ENCODE measurements at places on chromosomes 5 and 9.

DNA sequence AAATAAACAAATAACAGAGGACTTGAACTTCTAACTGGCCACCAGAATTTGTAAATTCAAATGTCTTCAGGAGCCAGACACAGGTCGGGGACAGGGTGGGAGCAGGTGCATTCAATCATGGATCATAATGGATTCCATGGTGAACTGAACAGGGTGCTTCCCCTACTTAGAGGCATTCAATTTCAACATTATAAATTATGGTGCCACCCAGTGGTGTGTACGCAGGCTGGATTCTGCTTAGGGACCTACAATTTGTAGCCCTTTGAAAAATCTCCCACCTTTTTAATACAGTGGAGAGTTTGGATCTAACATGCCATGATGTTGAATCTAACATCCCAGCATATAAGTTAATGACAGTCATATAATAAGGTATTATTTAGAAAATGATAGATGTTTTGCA lies 22.3 kb downstream of the KLF9 start:
- DNase-seq = no peak

DNA sequence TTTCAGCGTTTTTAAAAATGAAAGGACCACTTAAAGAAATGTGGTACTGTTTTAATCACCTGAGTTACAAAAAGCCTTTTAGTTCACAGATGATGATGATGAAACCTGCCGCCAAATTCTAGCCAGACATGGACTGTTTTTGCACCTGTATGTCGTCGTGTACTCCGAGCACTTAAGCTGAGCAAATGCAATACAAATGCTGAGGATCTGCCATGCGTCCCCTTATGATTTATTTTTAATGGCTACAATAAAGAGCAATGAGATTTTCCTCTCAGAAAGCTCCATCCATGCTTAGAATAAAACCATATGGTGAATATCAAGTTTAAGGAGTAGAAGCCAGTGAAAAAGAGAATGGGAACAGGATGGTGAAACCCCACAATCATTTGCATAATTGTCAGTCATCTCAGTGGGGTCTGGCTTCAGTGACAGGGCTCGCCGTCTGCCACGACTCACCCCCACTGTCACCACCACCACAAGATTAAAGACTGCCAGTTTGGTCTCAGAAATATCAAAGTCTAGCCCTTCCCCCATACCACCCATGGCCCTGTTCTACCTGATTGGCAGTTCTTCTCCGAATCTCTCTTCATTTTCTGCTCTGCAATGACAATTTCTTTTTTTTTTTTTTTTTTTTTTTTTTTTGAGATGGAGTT lies 159.9 kb downstream of the GOLPH3 start:
- DNase-seq = no peak

DNA sequence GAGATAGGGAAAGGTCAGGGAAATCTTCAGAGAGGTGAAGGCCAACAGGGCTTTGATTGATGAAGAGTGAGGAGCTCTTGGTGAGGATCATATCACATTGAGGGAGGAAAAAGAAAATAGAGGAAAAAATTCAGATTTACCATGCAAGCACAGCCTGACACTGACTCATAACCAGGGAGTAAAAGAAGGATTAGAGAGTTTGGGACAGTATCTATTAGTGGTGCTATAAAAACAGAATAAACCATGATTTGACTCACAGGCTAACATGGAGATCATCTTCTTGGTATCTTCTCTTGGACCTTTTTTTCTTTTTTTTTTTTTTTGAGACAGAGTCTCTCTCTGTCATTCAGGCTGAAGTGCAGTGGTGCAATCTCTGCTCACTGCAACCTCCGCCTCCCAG lies 44.4 kb downstream of the MUSK start:
- DNase-seq = no peak

DNA sequence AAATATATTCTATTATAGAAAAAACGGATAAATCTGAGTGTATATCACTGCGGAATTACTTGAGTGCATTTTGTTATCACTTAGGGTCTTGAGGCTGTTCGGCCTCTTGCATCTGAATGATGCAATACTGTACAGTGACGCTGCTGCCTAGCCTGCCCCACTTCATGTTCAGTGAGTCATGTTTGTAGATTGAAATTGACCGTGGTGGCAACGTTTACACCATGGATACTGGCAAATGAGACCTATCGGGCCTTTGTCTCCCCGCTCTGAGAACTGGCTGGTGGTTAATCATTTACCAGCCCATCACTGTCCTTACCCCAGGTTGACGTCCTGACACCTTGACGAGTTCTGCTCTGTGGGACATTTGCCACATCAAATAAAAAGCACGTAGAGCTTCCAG lies 510.1 kb upstream of the ADAMTS16 start:
- no peak for DNase-seq

DNA sequence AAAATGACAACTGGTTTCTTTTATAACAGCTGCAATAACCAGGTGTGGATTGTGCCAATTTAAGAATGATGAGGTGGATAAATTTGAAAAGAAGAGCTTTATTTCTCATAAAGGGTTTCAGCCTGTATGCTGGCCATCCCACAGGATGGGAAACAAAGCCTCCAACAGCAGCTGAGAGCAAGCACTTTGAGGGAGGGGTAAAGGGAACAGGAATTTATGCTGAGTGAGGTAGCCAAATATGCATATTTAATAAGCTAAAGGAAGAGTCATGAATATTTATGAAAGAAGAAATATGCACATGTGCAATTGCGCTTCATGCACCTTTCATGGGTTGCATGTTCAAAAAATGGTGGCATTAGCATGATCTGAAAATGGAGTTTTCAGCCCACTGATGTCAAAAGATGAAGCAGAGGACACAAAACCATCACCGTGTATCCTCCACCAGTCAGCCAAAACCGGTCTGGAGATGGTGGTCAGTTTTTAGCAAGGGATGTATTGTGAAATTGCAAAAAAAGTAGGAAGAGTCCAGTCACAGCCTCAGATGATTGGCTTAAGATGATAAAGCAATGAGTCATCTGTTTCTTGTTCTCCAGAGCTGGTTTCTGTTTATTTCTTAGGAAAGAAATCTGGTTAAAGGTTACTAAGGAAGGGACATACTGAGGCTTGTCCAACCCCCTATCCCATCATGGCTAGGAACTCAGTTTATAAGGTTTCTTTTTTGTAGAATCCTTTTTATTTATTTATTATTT lies 47.9 kb downstream of the DEPDC1B start:
- DNase-seq = no peak

DNA sequence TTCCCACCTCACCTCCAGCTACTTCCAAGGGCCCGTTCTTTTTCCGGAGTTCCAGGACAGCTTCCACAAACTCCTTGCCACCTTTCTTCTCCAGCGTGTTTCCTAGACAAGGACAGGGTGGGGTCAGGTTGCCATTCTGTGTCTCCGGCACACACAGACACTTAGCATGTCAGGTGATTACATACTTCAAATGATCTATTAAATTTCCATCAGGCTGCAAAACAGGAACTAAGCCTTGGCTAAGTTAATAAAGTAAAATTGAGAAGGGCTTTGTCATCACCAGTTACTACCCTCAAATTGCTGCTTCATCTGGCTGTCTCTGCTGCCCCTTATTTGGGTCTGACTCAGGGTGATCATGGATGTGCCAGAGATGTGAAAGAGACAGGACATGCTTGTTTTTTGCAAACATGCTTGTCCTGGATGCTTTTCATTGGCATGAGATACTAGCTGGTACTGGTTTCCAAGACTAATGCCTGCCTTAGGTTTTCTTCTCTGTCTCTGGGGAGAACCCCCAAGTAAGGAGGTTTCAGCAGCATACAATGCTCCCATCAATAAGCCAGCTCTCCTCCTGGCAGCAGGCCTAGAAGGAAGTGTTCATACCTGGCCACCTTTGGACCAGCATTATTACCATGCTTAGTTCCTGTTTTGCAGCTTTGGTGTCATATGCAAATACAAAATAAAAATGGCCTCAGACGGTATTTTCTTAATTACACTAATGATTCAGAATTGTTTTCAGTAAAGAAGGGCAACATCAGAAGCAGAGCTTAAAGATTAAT lies 52.9 kb downstream of the MACROH2A1 start:
- DNase-seq = no peak

DNA sequence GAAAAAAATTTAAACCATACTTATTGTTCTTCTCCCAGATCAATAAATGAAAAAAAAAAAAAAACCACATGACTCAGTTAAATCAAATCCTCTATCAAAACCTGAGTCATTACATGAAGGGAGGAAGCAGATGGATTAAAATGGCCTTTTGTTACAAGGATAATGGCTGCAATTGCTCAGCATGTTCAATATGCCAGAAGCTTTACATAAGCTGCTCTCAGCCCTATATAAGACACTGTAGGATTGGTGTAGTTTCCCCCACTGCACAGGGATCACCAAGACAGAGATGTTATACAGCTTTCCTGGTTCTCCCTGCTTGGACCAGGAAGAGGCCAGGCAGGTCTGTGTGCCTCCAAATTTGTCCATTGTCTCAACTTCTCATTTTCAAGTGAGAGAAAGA lies 101.6 kb upstream of the MAP1B start:
- no peak for DNase-seq

- DNase-seq = no peak
Measured at GRCh38 chr5:173785400-173785799, 102.7 kb upstream of the CPEB4 start.

DNA sequence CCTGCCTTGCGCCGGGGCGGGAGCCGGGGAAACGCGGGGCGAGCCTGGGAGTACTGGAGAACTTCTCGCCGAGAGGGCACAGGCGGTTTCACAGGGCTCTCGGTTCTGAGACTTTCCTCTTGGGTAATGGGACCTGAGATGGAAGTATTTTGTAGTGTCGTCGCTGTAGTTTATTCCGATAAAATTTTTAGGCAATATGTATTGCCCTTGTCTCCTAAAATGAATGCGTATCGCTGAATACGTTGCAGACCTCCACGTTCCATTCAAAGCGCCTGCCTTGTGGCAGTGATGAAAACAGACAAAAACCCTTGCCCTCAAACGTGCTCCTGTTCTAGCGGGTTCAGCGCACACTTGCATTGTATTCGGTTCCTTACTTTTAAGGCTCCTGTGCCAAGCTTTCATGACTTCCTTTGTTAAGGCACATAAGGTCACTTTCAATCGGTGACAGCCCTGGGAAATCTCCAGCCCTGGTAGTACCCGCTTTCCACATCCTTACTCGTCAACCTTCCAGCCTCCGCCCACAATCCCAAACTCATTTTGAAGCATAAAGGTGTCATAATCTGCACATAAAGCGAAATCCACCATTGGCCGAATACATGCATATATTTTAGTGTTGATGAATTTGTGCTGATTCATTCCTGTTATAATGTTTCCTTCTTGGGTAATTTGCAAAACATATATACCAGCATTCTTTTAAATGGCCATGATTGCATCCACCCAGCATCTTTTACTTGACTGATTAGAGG lies 694 bp downstream of the RMI1 start:
- DNase-seq = no peak

DNA sequence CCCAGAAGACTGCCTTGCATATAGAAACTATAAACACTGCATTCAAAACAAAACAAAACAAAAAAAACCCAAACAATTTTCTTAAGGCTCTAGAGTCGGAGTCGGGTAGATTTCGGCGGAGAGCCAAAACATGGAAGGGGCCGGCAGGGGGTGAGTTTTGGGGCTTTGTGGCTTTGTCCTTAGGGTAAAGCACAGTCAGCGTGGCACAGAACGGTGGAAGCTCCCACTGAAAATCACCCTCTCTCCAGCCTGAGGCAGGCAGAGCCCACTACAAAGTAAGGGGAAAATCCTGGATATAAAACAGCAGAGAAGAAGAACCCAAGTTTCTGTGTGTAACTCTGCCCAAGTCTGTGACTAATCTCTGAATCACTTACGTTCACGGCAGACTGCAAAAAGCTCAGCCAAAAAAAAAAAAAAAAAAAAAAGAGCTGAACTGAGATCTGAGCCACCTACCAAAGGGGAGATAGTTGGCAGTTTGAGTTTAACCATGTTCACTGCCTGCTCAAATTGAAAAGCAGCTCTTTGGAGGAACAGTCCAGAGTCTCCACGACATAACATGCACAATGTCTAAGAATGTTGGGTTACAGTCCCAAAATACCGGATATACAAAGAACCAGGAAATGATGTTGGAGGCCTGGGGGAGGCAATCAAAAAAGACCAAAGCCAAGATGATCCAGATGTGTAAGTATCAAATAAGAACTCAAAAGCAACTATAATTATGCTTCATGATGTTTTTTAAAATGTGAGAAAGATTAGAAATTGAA lies 26.6 kb upstream of the OR2K2 start:
- no peak for DNase-seq

DNA sequence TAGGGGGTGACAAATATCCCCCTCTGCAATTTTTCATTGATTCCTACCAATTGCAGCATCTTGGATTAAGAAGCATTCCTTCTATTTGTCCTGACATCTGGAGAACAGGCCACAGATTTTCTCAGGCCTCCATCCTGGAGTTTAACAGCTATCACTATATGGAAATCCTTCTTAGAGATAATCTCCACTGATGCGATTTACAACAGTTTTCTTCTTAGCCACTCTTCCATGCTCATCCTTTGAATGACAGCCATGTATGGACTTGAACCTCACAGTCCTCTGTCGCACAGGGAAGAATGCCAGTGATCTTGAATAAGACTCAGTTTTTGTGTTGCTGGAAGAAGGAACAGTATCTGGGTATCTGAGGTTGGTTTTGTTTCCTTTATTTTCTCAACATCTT lies 73.2 kb downstream of the PGM5 start:
- no peak for DNase-seq

DNA sequence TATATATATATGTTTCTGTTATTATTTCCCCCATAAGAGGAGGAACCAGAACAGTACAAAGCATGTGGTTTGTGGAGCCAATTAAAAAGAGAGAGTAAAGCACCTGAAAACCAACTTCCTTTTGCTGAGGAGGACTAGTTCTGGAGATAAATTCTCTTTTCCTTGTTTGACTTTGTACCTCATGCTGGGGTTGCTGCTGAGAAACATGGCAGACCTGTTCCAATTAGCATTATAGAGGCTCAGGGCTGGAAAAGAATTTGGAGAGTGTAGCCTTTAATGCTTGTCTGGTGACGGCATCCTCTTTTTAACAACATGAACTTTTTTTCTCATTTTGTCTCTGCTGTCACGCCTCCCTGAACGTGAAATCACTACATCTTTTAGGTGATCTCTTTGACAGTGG lies 32.8 kb upstream of the NMUR2 start:
- DNase-seq = no peak

- DNase-seq = no peak
Measured at GRCh38 chr5:146758938-146759337, 119.6 kb downstream of the PPP2R2B start.

- peak; percentile 47 for DNase-seq
Measured at GRCh38 chr9:137411645-137412380, 11.1 kb downstream of the EXD3 start.

- no peak for DNase-seq
Measured at GRCh38 chr5:31232273-31232888, 38.9 kb downstream of the CDH6 start.

DNA sequence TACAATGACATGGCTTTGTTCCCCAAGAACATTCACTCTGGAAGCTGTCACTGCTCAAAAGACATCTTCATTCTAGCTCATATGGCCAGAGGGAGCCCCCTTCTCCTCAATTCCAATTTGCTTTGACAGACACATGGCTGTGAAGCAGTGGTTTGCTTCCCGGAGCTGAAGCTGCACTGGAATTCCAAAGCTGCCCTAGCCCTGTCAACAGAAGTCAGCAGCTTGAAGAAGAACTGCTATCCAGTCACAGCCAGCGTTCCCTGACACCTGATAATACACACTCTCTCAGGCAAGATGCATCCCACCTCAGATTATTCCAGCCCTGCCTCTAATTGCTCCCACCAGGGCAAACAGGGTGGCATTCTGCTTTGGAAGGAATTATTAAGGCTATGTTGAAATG lies 93.7 kb downstream of the SEMA5A start:
- DNase-seq = no peak

- DNase-seq = no peak
Measured at GRCh38 chr9:4413856-4414255, 76.4 kb upstream of the SLC1A1 start.

- DNase-seq = no peak
Measured at GRCh38 chr9:138080979-138081378, 203.4 kb downstream of the CACNA1B start.

- DNase-seq = no peak
Measured at GRCh38 chr5:77168161-77168878, 42.2 kb upstream of the PDE8B start.

All from stimulated activated CD8-positive, alpha-beta memory T cell treated with anti-CD3 and anti-CD28 coated beads, Interleukin-7, amount 100 ng/mL, for 4 hours (primary cell).